ENCODE measurements at places on chromosomes 7 and 10. TPM values are rescaled to one million over a fixed set of nuclear protein-coding genes. Genes with fewer than 3 reads are reported as not detected.

CPVL gene
- total RNA-seq, result 1.4 TPM

OPN4 gene
- total RNA-seq, result not detected

MYL10 gene
- total RNA-seq, result not detected

SAMD9 gene
- total RNA-seq, result 46.8 TPM

TWIST1 gene
- total RNA-seq, result not detected

SH2D4B gene
- 0.36 TPM for total RNA-seq

SLC29A3 gene
- total RNA-seq, result 10.4 TPM

DNA sequence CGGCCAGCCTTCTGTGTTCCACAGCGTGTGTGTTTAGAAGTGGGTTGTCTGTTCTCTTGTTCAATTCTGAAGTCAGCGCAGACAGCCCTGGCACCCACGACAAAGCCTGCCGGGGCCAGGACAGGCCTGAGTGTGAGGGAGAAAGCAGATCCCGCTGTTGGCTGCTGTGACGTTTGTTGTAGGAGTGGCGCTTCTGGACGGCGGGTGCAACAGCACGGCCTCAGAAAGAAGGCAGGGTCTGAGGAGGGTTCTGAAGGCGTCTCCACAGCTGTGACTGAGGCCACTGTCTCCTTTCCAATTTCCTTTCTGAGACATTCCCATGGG is 76.2 kb downstream of the VIPR2 start:
- H3K27ac ChIP-seq, result no peak overlapping the region
- peaks cover 10% of the 10 kb centered on the region for H3K4me1 ChIP-seq
- no peaks in the 10 kb centered on the region for H3K27me3 ChIP-seq
- peak; percentile 1 for DNase-seq
- H3K36me3 ChIP-seq, result no peaks in the 10 kb centered on the region

DNA sequence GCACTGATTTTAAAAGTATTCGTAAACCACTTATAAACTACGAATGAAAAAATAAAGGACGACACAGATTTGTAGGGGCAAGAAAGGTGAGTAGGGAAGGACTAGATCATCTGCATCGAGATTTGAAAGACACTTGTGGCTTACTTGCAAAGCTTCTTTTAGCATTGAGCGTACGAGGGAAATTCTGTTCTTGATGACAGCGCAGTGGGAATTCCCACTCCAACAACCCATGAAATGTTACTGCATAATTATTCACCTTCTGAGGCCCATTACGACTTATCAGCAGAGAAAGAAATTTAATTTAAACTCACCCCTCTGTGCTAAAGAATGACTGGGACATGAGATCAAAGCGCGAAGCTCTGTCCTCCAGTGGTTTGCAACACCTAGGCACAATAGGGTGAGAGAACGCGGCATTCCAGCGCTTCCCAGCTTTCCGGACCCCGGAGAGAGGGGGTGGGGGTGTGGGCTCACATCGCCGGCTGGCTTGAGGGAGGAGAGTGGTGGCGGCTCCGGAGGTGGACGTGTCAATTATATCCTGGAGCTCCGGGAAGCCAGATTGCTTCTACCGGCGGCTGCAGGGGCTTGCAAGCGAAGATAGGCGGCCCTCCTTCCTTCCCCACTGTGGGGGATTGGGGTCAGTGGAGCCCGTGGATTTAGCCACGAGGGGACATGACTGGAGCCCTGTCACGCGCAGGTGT is 10.3 kb downstream of the SP8 start:
- no peak overlapping the region for H3K4me3 ChIP-seq
- peaks cover 4% of the 10 kb centered on the region for H3K36me3 ChIP-seq
- H3K27me3 ChIP-seq, result peaks cover 59% of the 10 kb centered on the region
- no peak overlapping the region for H3K27ac ChIP-seq
- H3K4me1 ChIP-seq, result peaks cover 12% of the 10 kb centered on the region

DNA sequence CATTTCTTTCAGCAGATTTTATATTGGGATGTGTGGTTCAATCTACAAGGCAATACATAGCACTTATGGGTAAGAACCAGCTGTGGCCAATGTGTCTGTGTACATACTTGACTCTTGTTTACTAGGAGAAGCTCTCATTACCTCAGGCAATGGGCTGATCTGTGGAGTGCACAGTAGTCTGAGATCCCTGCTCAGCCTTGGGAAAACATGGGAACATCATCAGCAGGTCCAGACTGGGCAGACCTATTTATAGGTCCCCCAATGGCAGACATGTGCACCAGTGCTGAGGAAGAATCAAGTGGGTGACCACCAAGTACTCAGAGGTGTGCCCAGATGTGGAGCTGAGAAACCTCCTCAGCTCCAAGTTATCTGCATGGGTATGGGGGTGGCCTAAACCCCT is 349.7 kb downstream of the KIF20B start:
- no peak overlapping the region for H3K27ac ChIP-seq
- H3K4me1 ChIP-seq, result no peaks in the 10 kb centered on the region
- no peaks in the 10 kb centered on the region for H3K27me3 ChIP-seq
- no peak overlapping the region for H3K4me3 ChIP-seq

DNA sequence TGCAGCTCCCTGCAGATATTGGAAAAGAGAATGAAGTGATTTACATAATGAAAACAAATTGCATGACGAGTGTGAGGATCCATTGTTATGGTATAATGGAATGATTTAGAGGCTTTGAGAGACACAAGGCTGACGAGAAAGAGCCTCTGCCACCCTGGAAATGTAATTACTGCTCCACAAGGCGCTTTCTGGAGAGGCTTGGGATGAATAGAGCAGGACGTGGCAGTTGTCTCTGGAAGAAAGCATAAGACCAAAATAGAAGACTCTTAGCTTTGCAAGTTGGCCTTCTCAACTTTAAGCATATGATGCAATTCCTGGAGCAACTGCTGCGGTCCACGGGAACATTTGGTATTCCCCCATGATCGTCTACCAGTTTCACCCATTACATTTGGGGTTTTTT is 181.9 kb upstream of the TCF7L2 start:
- H3K4me1 ChIP-seq, result peaks cover 5% of the 10 kb centered on the region
- H3K27me3 ChIP-seq, result no peaks in the 10 kb centered on the region
- no peak overlapping the region for H3K27ac ChIP-seq
- no peaks in the 10 kb centered on the region for H3K36me3 ChIP-seq
- DNase-seq, result no peak

GRCh38 chr10:14723052-14723689 is 51.5 kb downstream of the FAM107B start:
- H3K4me1 ChIP-seq, result peaks cover 33% of the 10 kb centered on the region
- no peak for DNase-seq
- H3K4me3 ChIP-seq, result peak overlapping the region; percentile 47
- H3K27me3 ChIP-seq, result no peaks in the 10 kb centered on the region
- peak overlapping the region; percentile 92 for H3K27ac ChIP-seq

DNA sequence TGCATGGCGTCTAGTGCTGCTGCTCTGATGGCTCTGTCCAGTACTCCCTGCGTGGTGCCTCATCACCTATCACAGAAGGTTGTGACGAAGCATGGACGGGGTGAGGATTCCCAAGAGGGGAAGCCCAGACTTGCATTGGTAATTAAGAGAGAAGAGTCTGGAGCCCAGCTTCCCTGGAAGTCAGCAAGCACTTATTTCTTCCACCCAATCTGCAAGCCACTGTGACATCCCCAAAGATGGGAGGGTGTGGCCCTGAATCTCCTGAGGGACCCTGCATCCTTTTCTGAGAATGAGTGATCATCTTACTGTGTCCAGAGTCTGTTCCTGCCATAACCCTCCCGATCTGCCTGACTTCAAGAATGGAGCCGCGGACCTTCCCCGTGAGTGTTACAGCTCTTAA is 166.7 kb downstream of the PTPN20 start:
- H3K4me3 ChIP-seq, result no peak overlapping the region
- no peak for DNase-seq
- no peaks in the 10 kb centered on the region for H3K36me3 ChIP-seq
- H3K27me3 ChIP-seq, result no peaks in the 10 kb centered on the region

DNA sequence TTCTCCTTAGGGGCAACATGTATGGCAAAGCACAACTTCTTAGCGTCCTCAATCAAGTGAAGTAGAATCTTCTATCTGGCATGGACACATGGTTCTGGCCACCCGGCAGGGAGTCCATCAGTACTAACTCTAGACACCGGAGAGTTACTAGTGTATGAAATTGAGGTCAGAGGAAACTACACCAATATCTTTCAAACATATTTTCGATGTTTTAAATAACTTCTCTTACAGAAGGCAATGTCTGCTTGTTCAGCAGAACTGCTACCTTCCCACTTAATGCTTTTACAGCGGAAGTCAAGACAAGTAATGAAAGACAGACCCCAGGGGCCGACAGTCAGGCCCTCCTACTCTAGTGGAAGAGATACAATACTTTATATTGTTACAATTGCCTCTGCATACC is 89.9 kb downstream of the RNF216 start:
- H3K27me3 ChIP-seq, result no peaks in the 10 kb centered on the region
- DNase-seq, result no peak
- H3K4me1 ChIP-seq, result peaks cover 98% of the 10 kb centered on the region
- peak overlapping the region; percentile 96 for H3K27ac ChIP-seq
- no peaks in the 10 kb centered on the region for H3K36me3 ChIP-seq
- peak overlapping the region; percentile 94 for H3K4me3 ChIP-seq

DNA sequence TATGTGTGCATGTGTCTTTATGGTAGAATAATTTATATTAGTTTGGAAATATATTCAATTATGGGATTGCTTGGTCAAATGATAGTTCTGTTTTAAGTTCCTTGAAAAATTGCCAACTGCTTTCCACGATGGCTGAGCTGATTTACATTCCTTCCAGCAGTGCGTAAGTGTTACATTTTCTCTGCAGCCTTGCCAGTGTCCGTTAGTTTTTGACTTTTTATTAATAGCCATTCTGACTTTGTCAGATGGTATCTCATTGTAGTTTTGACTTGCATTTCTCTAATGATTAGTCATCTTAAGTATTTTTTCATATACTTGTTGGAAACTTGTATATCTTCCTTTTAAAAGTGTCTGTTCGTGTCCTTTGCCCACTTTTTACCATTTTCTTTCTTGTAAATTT is 434.2 kb upstream of the POT1 start:
- H3K27me3 ChIP-seq, result no peaks in the 10 kb centered on the region
- no peak for DNase-seq
- H3K36me3 ChIP-seq, result no peaks in the 10 kb centered on the region
- H3K27ac ChIP-seq, result no peak overlapping the region

- DNase-seq, result no peak
- no peak overlapping the region for H3K4me3 ChIP-seq
These were observed 84.6 kb upstream of the ZNF438 start for GRCh38 chr10:31116226-31116625.

DNA sequence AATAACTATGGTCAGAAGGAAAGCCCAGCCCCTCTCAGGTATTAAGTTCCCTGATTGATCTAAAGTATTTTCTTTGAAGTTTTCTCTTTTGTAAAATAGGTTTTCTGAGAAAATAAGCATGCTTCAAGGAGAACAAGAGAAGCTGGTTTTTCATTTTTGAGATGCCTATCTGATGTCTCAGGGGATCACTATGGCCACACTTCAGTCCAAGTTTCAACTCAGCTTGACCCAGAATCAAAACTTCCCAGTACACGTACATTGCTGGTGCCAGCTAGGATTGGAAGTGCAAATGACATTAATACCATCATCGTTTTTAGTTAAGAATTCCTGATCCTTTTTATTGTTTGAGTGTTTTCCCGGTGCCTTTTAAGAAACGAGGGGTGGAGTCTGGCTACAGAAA is 7.2 kb downstream of the ITIH5 start:
- DNase-seq, result no peak
- H3K4me1 ChIP-seq, result no peaks in the 10 kb centered on the region
- H3K27ac ChIP-seq, result no peak overlapping the region
- peaks cover 57% of the 10 kb centered on the region for H3K27me3 ChIP-seq
- H3K36me3 ChIP-seq, result no peaks in the 10 kb centered on the region

DNA sequence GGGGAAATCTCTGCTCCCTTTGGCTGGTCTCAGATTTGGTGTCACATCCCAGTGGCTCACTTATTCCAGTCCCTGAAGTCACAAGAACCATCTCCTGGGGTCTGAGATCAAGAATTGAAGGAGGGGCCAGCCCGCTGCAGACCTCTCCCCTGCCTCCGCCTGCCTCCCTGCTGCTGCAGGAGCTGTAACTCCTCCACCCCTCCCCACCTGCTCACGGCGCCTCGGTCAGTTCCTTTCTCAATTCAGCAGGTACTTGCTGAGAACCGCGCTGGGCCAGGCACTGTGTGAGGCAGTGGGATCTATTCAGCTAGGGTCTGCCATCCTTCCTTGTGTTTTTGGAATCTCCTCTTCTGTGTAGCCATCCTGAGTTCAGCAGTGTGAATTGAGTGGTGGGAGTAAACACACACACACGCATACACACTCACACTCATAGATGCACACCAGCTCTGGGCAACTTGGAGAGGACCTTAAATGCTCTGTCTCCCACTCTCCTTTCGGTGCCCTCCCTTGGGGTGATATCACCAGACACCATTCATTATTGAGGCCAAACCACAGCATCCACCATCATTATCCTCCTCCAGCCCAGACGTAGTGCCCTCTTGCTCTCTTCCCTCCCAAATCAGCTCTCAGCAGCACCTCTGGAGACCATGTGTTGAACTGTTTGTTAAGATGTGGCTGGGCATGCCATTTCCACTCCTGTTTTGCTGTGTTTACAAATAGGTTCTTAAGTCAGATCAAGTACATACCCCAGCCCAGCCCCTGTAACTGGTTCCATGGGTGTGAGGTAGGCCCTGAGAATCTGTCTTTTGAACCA is 22.0 kb upstream of the ANKRD2 start:
- no peak overlapping the region for H3K4me3 ChIP-seq
- no peak for DNase-seq
- H3K36me3 ChIP-seq, result no peaks in the 10 kb centered on the region
- no peak overlapping the region for H3K27ac ChIP-seq
- no peaks in the 10 kb centered on the region for H3K27me3 ChIP-seq

- H3K27me3 ChIP-seq, result peaks cover 5% of the 10 kb centered on the region
- no peak for DNase-seq
- no peak overlapping the region for H3K27ac ChIP-seq
- H3K36me3 ChIP-seq, result no peaks in the 10 kb centered on the region
These were observed 330.1 kb upstream of the MGMT start for GRCh38 chr10:129136951-129137350.

- no peaks in the 10 kb centered on the region for H3K36me3 ChIP-seq
- no peak overlapping the region for H3K4me3 ChIP-seq
- peaks cover 1% of the 10 kb centered on the region for H3K27me3 ChIP-seq
- DNase-seq, result no peak
- peaks cover 4% of the 10 kb centered on the region for H3K4me1 ChIP-seq
These were observed 12.1 kb upstream of the SNX13 start for GRCh38 chr7:17952387-17952786.

- no peak for DNase-seq
- no peaks in the 10 kb centered on the region for H3K4me1 ChIP-seq
- H3K27me3 ChIP-seq, result no peaks in the 10 kb centered on the region
- no peak overlapping the region for H3K4me3 ChIP-seq
These were observed 605.0 kb downstream of the CCSER2 start for GRCh38 chr10:84933402-84933801.

- H3K4me1 ChIP-seq, result peaks cover 5% of the 10 kb centered on the region
- no peak overlapping the region for H3K27ac ChIP-seq
- H3K36me3 ChIP-seq, result no peaks in the 10 kb centered on the region
- no peaks in the 10 kb centered on the region for H3K27me3 ChIP-seq
- DNase-seq, result no peak
These were observed 17.3 kb downstream of the ZNF777 start for GRCh38 chr7:149443523-149443922.

- no peak for DNase-seq
- no peaks in the 10 kb centered on the region for H3K36me3 ChIP-seq
- no peaks in the 10 kb centered on the region for H3K27me3 ChIP-seq
- no peak overlapping the region for H3K4me3 ChIP-seq
- no peak overlapping the region for H3K27ac ChIP-seq
These were observed 32.0 kb upstream of the TSPAN13 start for GRCh38 chr7:16721541-16721940.

- H3K27ac ChIP-seq, result peak overlapping the region; percentile 90
- no peaks in the 10 kb centered on the region for H3K27me3 ChIP-seq
- peak overlapping the region; percentile 96 for H3K4me3 ChIP-seq
- H3K36me3 ChIP-seq, result no peaks in the 10 kb centered on the region
- DNase-seq, result peak; percentile 18
These were observed 748 bp downstream of the PHTF2 start for GRCh38 chr7:77799078-77799964.

Measured in naive thymus-derived CD8-positive, alpha-beta T cell (primary cell).